Sigmoid colon (tissue), 7 donors: ENCODE measurements at places on chromosomes 1 and 21.

GRCh38 chr21:39175154-39175553 is 8.1 kb downstream of the PSMG1 start:
- DNase-seq: no peak

- no peak for DNase-seq
These were observed 168.6 kb upstream of the FGGY start for GRCh38 chr1:59128239-59128736.

- DNase-seq: peak; percentile 88
These were observed at the start of gene FAM43B for GRCh38 chr1:20551945-20552727. Gene FAM43B (plus strand): TSS chr1:20552573. CDS start chr1:20552974, 401 bp downstream.

- DNase-seq: no peak
These were observed 34.9 kb downstream of the ASH1L start for GRCh38 chr1:155527677-155528076.

GRCh38 chr21:44800971-44801467 is 601 bp downstream of the UBE2G2 start:
- DNase-seq: no peak

- no peak for DNase-seq
These were observed 11.7 kb downstream of the PDIK1L start for GRCh38 chr1:26122988-26123973.
